ENCODE measurements at places on chromosomes 2 and 18. TPM values are rescaled to one million over a fixed set of nuclear protein-coding genes. Genes with fewer than 3 reads are reported as not detected.

Gene SP140
- 9.3 TPM for total RNA-seq

GRCh38 chr2:98455494-98455976 is 10.9 kb downstream of the INPP4A start:
- no peak for DNase-seq

Gene REG3A
- not detected for total RNA-seq

GRCh38 chr2:234671716-234672115 is 174.8 kb upstream of the ARL4C start:
- no peak for DNase-seq

GRCh38 chr2:51387235-51387634 is 355.3 kb upstream of the NRXN1 start:
- DNase-seq, result no peak

Gene CYTIP
- total RNA-seq, result not detected

Gene CYP27C1
- 1.4 TPM for total RNA-seq
